ENCODE measurements at places on chromosomes 13 and 19.

DNA sequence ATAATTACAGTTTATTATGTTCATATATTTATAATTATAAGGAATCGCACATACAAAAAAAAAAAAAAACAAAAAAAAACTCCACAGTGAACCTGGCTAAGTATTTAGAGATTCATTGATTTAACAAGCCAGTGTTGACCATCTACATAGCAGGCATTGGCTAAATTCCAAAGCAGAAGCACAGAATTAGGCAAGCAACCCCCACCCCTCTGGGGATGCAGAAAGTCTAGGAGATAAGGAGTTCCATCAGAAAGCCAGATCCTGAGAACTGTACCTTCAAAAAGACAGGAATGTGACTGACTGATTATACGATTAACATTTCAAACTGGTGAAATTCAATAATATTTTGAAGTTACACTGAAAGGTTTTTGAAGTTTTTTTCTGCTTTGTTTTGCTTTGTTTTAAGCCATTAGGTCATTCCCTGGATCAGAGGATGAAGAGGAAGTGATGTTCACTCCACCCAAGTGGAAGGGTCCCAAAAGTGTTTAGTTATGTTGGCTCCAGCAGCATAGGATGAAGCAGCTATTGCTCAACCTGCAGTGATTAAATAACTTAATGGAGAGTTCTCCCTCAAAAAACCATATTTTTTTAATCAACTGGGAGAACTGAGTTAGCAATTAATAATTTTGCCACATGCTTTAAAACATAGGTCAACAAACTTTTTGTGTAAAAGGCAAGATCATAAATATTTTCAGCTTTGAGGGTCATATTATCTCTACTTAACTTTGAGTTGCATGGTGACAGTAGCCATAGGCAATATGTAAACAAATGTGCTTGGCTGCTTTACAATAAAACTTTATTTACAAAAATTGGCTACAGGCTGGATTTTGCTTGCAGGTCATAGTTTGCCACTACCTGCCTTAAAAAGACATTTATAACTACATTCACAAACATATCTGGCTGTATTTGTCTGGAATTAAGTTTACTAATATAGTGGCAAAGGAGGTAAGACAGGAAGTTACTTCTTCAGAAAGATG lies 49.6 kb downstream of the DOCK9 start:
- no peak for DNase-seq

DNA sequence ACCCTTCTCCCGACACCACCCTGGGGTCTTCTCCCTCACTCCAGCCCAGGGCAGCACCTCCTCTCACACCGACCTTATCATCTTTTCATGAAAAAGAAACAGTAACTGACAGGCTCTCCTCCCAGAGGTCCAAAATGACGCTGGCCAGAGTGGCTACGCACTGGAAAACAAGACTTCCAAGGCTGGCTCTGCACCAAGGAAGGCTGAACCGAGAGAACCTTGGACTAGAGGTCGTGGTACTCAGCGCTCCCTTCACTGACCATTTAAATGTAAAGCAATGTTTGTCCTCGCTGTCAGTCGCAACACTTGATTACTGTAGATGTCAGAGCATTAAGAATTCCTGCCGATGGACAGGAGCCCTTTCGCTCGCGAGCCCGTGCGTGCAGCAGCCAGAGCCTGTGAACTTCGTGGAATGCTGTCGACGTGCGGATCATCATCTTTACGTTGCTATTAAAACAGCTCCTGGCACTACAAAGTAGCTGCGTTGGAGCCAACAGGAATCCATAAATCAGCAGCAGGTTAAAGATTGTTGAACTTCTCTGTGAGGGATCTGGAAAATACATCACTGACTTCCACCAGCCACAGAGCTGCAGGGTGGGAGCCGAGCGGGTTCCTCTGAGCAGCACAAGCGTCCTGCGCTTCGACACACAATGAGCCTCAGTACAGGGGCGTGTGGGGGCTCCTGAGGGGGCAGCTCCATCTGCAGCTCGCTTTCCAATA lies 125.5 kb upstream of the MCF2L start:
- DNase-seq, result no peak

- DNase-seq, result no peak
Observed at GRCh38 chr13:108213946-108214345, 1.4 kb downstream of the LIG4 start.

GRCh38 chr13:100130092-100130491 lies 41.2 kb downstream of the PCCA start:
- DNase-seq, result no peak

DNA sequence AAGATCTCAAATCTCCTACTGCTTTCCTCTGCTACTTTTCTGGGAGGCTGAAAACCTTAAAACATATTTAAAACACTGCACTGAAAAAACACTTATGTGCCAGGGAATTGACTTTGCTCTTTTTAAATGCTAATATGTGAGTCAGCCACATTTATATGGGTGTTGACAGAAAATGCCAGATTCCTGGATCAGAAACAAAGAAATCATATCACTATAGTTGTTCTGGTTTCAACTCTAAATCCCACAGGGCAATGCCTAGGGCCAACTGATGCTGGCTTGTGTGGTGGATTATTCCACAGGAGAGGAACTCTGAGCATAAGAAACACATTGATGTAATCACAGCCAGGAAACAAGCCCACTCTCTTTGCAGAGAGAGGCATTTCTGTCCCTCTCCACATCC lies 1439.0 kb upstream of the SPRY2 start:
- DNase-seq, result no peak

DNA sequence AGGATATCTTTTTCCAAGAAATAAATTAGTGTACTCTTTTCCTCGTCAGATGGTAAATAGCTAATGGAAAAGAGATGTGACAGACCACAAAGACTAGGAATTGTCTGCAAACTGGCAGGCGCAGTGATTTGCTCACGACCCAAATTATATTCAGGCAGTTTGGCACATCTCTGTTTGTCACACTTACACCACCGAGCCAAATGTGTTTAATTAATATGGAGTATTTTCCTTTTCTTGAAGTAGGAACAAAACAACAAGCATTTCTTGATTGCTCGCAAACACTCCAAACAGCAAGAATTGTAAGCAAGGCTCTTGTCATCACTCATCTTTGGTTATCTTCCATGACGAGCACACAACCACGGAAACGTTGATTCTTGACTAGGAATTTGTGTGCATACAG lies 884.2 kb downstream of the PCDH9 start:
- DNase-seq, result no peak

GRCh38 chr19:591099-591958 lies 1.6 kb downstream of the HCN2 start:
- DNase-seq, result no peak

- no peak for DNase-seq
Observed at GRCh38 chr13:37179645-37180044, 74.2 kb upstream of the CSNK1A1L start.

- DNase-seq, result no peak
Observed at GRCh38 chr19:19740755-19741154, 7.8 kb upstream of the ZNF14 start.

DNA sequence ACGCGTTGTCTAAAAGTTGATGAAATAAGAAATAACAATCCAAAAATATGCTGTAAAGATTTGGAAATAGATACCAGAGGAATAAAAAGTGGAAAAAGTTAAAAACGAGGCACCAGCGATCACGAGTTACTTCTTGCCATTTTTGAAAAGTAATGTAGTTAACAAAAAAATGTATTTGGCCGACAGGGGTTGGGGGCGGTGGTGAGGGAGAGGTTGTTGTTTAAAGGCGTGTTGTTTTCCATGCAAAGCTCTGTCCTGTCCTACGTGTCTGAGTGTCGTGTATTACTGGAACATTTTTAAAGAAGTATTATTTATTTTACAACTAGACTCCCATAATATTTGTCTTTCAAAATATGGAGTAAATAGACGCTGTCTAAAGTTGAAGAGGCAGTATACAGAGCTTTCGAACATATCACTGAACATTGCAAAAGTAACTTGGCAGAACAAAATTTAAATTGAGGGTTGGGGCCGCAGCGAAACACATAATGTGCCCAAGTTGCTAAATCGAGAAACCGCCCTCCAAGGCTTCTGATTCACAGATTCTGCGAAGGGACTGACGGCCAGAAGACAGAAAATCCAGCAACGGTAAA lies 823 bp downstream of the FBXO17 start:
- no peak for DNase-seq

DNA sequence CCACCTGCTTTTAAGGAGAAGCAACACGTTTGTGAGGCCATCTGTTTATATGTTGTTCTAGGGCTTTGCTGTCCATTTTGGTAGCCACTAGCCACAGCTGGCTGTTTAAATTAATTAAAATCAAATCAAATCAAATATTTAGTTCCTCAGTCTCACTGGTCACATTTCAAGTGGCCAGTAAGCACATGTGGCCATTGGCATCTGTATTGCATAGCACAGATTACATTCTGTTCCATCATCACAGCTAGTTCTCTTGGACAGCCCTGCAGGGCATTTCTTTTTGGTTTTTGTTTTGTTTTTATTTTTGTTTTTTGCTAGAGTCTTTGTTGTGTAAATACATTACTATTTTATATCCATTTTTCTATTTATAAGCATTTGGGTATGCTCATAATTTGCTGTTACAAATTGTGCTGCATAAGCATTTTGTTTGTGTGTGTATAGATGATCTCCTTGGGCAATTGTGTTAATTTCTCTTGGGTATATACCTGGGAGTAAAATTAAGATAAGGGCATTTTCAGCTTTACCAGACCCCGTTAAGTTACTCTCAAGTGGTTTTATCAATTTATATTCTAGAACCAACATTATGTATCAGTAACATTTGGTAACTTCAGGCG lies 31.3 kb downstream of the SAE1 start:
- no peak for DNase-seq

GRCh38 chr19:18473706-18474087 lies 35.8 kb upstream of the ISYNA1 start:
- DNase-seq, result no peak

GRCh38 chr13:64767054-64767453 lies 2463.1 kb downstream of the PCDH9 start:
- DNase-seq, result no peak

DNA sequence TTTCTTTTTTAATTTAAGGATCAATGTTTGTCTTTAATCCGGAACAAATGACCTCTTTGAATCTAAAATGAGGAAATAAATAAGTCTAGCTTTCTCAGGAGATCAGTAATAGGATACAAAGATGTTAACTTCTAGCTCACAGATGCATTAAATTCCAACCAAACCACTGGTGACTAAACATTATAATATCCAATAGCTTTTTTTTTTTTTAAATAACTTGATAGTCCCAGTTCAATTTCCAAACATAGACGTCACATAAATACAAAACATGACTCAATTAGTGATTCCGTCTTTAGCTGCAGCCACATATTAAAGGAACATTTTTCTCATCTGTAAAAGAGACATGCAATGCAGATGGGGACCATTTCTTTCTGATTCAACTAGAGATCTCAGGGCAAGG lies 390.5 kb upstream of the PCDH9 start:
- no peak for DNase-seq

- DNase-seq, result no peak
Observed at GRCh38 chr13:47426126-47426849, 529.4 kb upstream of the HTR2A start.
